ENCODE measurements at places on chromosomes 2 and 18. TPM values are rescaled to one million over a fixed set of nuclear protein-coding genes. Genes with fewer than 3 reads are reported as not detected.

DNA sequence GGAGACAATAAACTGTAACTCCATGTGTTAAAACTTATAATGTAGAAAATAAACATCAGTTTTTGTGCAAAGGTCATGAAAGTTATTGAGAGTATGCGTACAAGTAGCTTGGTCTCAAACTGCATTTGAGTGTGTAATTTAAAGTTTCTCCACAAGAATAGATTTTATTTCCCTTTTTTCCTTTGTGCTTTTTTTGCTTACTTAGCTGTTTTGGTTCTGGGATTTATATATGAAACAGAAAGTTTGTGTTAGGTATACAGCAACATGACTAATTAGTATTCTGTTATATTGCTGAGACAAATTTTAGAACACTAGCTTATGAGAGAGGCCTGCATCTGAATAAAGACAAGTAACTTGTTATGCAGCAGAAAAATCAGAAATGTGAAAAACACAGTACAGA is 67.5 kb downstream of the GTF2A1L start:
- H3K36me3 ChIP-seq = no peaks in the 10 kb centered on the region
- no peak overlapping the region for H3K27ac ChIP-seq
- H3K27me3 ChIP-seq = no peaks in the 10 kb centered on the region
- H3K4me1 ChIP-seq = no peaks in the 10 kb centered on the region
- DNase-seq = no peak
- H3K4me3 ChIP-seq = no peak overlapping the region

- H3K4me1 ChIP-seq = no peaks in the 10 kb centered on the region
- no peak overlapping the region for H3K4me3 ChIP-seq
- no peak for DNase-seq
- no peaks in the 10 kb centered on the region for H3K36me3 ChIP-seq
- H3K27ac ChIP-seq = no peak overlapping the region
Measured at GRCh38 chr18:67726882-67727281, 210.4 kb upstream of the DSEL start.

GRCh38 chr2:145596416-145596815 is 1076.5 kb upstream of the ZEB2 start:
- no peaks in the 10 kb centered on the region for H3K27me3 ChIP-seq
- H3K4me3 ChIP-seq = no peak overlapping the region
- no peaks in the 10 kb centered on the region for H3K4me1 ChIP-seq
- no peak for DNase-seq

DNA sequence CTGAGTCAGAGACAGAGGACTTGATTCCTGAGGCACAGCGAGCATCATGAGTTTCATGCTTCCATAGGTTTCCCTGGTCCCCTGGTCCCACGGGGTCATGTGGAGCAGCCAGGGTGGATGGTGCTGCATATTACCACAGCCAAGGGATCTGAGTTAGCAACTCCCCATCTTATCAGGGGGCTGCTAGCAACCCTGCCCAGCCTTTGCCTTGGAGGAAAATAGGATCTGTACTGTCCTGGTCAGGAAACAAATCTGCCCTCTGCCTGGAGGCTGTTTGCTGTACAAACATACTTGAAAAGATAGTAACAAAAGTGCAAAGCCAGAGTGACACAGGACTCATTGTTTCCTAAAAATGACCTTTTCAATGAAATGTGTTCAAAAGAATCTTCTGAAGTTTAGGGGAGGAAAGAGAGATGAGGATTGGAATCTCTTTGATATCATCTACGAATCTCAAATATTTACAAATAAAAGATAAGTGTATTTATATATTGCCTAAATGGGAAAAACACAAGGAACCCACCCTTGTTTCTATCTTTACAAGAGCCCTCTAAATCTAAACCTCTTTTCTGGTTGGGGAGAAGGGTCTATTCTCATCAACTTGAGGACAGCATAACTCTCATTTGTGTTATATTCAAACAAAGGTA is 194.8 kb downstream of the CD226 start:
- no peak overlapping the region for H3K4me3 ChIP-seq
- H3K4me1 ChIP-seq = no peaks in the 10 kb centered on the region
- H3K36me3 ChIP-seq = no peaks in the 10 kb centered on the region
- H3K27ac ChIP-seq = no peak overlapping the region

DNA sequence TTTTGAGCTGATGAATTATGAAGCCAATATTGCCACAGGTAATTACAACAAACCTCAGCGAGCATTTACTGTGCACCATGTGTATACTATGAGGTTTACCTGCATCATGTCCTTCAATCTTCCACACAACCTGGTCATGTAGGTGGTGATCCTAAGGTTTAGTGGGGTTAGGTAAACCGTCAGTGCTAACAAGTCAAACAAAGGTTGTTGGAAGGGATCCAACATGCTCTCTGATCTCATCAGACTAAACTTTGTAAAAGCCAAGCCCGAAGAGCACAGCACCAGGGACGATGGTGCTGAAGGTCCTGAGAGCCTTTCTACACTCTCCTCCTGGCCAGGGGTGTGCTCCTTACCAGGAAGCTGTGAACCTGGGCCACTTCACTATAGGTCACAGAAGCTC is 29.4 kb downstream of the SH3YL1 start:
- no peak overlapping the region for H3K4me3 ChIP-seq
- no peak for DNase-seq
- H3K27ac ChIP-seq = no peak overlapping the region
- H3K4me1 ChIP-seq = no peaks in the 10 kb centered on the region
- no peaks in the 10 kb centered on the region for H3K27me3 ChIP-seq

DNA sequence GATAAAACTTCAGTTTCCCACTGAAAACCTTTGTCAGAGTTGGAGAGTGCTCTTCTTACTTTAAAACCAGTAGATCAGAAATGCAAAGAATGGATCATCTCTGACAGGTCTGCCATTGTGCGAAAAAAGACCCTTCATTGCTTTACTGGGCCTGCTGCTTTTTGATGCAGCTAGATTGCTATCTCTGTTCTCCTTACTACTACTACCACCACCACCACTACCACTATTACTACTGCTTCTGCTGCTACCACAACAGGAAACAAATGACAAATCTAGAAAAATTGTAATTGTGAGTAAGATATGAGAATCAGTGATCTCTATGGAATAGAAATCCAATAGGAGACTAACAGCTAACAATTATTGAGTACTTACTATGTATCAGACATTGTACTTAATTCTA is 85.8 kb downstream of the PKP4 start:
- no peaks in the 10 kb centered on the region for H3K36me3 ChIP-seq
- no peak for DNase-seq
- H3K27me3 ChIP-seq = no peaks in the 10 kb centered on the region
- H3K4me1 ChIP-seq = peaks cover 20% of the 10 kb centered on the region

- no peaks in the 10 kb centered on the region for H3K27me3 ChIP-seq
- H3K4me3 ChIP-seq = no peak overlapping the region
- no peak overlapping the region for H3K27ac ChIP-seq
- DNase-seq = no peak
- H3K4me1 ChIP-seq = no peaks in the 10 kb centered on the region
Measured at GRCh38 chr2:72743481-72743880, 82.4 kb downstream of the EXOC6B start.

GRCh38 chr2:1550076-1550475 is 136.8 kb downstream of the TPO start:
- H3K4me1 ChIP-seq = no peaks in the 10 kb centered on the region
- H3K27me3 ChIP-seq = no peaks in the 10 kb centered on the region
- H3K4me3 ChIP-seq = no peak overlapping the region
- no peak for DNase-seq
- peaks cover 6% of the 10 kb centered on the region for H3K36me3 ChIP-seq
- no peak overlapping the region for H3K27ac ChIP-seq

GRCh38 chr2:223943135-223943534 is 2.0 kb downstream of the WDFY1 start:
- no peak for DNase-seq
- H3K4me3 ChIP-seq = no peak overlapping the region

DNA sequence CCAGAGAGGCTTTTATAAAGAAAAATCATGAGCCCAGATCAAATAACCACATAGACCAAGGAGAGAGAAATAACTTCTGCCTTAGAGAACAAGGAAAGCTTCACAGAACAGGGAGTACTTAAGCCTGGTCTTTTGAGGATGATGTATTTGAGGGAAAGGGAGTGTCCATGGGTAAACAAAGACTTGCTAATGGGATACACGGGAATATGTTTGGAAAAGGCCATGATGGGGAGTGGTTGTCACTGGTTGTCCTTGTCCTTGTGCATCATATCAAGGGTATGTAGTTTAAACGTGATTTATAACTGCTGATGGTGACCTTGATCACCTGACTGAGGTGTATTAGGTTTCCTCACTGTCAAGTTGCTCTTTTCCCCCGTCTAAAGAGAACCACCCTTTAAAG is 169.9 kb downstream of the FAM210A start:
- no peak overlapping the region for H3K27ac ChIP-seq
- no peak overlapping the region for H3K4me3 ChIP-seq
- DNase-seq = no peak
- H3K4me1 ChIP-seq = peaks cover 4% of the 10 kb centered on the region

- H3K27ac ChIP-seq = peak overlapping the region; percentile 100
- peaks cover 17% of the 10 kb centered on the region for H3K4me1 ChIP-seq
- peak overlapping the region; percentile 98 for H3K4me3 ChIP-seq
- DNase-seq = peak; percentile 54
- H3K36me3 ChIP-seq = no peaks in the 10 kb centered on the region
- H3K27me3 ChIP-seq = no peaks in the 10 kb centered on the region
Measured at GRCh38 chr2:173963323-173963816, 1.8 kb downstream of the SP3 start.

- no peaks in the 10 kb centered on the region for H3K36me3 ChIP-seq
- H3K4me1 ChIP-seq = no peaks in the 10 kb centered on the region
- no peak overlapping the region for H3K27ac ChIP-seq
- DNase-seq = no peak
Measured at GRCh38 chr2:23564615-23564960, 179.6 kb downstream of the KLHL29 start.

DNA sequence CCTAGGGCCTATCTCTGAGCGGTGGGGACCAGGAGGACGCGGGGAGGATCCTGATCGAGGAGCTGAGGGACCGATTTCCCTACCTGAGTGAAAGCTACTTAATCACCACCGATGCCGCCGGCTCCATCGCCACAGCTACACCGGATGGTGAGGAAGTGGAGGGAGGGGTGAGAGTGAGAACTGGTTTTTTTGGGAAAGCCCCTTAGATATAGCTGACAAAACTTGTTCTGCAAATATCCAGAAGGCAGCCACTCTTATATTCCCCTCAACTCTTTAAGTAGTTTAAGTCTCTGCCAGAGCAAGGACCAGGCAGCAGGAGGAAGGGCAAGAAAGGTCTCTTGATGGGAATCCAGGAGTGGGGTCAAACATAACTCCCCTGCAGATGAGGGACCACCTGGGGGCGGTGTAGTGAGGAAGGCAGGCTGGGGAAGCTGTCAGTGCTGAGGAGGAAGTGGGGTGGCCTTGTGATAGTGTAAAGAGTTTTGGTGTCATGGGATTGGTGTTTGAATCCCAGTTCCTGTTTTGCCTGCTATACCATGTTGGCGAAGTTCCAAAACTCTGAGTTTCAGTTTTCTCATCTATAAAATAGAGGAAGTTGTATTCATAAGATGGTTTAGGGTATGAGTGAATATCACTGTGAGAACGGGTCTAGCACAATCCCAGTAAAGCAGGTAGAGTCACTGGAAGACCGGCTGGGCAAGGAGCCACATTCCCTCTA is 3.4 kb downstream of the NAGK start:
- no peak overlapping the region for H3K4me3 ChIP-seq
- H3K36me3 ChIP-seq = peaks cover 7% of the 10 kb centered on the region
- H3K27me3 ChIP-seq = no peaks in the 10 kb centered on the region

Gene ALKAL2
- total RNA-seq = 7.8 TPM

Gene NEU2
- not detected for total RNA-seq

Gene SATB2
- 1.9 TPM for total RNA-seq

Gene NOSTRIN
- 12.6 TPM for total RNA-seq

Gene CCDC178
- 3.1 TPM for total RNA-seq

Gene SERPINB12
- total RNA-seq = not detected

Gene MYO5B
- 78.4 TPM for total RNA-seq

Gene WNT10A
- not detected for total RNA-seq
